K562 (cell line): ENCODE measurements at places on chromosomes 11 and 22. TPM values are rescaled to one million over a fixed set of nuclear protein-coding genes. Genes with fewer than 3 reads are reported as not detected.
A peak's percentile ranks its signal among the peaks of the same experiment; 100 is the strongest.

DNA sequence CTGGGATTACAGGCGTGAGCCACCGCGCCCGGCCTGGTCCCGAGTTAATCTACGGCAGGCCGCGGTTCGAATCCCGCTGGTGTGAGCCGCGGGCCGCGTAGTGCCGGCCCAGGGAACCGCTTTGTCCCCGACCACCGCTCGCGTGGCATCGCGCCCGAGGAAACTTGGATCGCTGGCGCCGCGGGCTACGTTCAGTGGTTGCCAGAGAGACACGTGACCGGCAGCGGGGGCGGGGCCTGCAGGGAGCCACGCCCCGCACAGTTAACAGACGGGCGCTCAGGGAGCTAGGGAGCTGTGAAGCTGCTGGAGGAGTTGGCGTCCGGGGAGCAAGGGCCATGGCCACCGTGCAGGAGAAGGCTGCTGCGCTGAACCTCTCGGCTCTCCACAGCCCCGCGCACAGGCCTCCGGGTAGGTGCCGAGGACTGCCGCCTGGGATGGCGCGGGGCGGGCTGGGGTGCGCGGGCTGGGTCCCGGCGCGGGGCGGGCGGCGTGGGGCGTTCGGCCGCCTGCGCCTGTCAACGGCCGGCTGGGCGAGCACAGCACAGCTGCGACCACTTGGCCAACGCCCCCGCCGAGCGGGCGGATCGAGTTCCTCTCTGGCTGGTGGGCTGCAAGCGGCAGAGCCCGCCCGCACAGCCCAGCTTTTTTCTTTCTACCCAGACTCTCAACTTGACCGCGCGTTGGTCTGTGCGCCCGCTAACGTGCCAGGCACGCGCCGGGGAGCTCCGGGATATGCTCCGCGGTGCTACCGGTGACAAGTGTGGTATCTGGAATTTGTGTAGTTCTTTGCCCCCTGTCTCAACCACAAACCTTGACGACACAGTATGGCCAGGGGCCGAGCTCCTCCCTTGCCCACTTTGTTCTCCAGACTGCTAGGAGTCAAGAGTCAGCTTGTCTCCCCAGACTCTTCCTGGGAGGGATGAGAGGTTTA, at the start of gene DEPDC7:
Gene DEPDC7, plus strand, starts transcription at position 258 of the 931 bp plus-strand sequence. Its CDS starts 78 bp downstream, at position 336.
- DNase-seq = peak; percentile 93

Gene USP2
- 16.9 TPM in 2 replicates for total RNA-seq

GRCh38 chr11:45860764-45861510, 13.7 kb downstream of the CRY2 start:
- DNase-seq = no peak

GRCh38 chr11:28259177-28259843, 151.1 kb downstream of the METTL15 start:
- DNase-seq = no peak

DNA sequence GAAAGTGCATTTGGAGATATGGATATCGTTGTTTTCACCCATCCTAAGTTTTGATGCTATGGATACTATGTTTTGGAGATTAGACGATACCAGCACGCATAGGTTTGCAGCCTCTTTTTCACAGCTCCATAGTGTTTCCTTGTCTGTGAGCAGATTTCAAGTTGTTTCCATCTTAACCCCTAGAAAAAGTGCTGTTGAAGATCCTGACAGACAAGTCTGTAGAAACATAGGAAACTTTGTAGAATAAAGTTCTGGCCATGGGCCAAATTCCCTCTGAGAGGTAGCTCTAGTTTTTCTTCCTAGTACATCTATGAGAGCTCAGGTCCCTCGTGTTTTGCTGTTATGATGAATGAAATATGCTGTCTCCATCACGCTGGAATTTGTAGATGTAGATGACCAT, 32.4 kb downstream of the ST3GAL4 start:
- DNase-seq = no peak

GRCh38 chr11:120566176-120566575, 54.6 kb downstream of the GRIK4 start:
- no peak for DNase-seq

Gene HMGXB4
- 18.0 and 18.4 TPM in 2 replicates for total RNA-seq
